Naive thymus-derived CD8-positive, alpha-beta T cell (primary cell): ENCODE measurements at places on chromosomes 2 and 18. TPM values are rescaled to one million over a fixed set of nuclear protein-coding genes. Genes with fewer than 3 reads are reported as not detected.

ALLC gene
- not detected for total RNA-seq

CXXC1 gene
- total RNA-seq = 171 TPM

C1D gene
- 19.2 TPM for total RNA-seq

FSIP2 gene
- 0.58 TPM for total RNA-seq

TCF23 gene
- not detected for total RNA-seq

UGT1A5 gene
- total RNA-seq = not detected

CD8B gene
- total RNA-seq = 456 TPM

SPEG gene
- total RNA-seq = 22.5 TPM

DOCK10 gene
- total RNA-seq = 180 TPM

DNA sequence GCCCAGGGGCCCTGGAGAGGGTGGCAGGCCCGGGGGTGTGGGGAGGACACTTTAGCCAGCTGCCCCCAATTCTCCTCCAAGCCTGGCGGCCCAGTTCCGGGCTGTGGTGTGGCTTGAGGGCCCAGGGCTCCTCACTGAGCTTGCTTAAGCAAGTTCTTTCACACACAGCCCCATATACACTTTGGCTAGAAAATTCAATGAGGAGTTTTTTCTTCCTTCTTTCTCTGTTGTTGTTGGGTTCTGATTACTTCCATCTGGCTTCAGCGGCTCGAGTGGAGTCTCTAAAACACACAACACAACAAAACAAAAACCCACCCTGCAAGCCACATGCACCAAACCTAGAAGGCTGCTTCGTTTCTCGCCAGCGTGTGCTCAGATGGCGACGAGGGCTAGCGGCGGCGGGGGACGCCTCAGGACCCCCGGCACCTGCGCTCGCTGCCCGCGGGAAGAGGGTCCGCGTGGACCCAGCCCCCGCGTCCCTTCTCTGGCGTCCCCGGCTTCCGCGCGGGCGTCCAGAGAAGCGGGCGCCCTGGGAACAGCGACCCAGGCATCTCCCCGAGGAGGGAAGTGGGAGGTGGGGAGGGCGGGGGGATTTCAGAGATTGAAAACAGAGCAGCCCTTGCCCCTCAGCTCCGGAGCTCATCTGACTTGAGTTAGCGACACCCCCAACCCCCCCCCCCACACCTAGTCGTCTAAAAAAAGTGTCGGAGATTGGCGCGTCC is 577 bp upstream of the GLI2 start:
- no peak for DNase-seq

GRCh38 chr2:131093696-131094462 is 619 bp upstream of the FAM168B start:
- DNase-seq = no peak

- DNase-seq = no peak
Measured at GRCh38 chr2:135698838-135699237, 42.8 kb upstream of the UBXN4 start.

GRCh38 chr2:66686755-66687154 is 251.8 kb downstream of the MEIS1 start:
- no peak for DNase-seq

- no peak for DNase-seq
Measured at GRCh38 chr2:86223140-86223926, 24.1 kb downstream of the MRPL35 start.

GRCh38 chr2:10913501-10914271 is 2.0 kb downstream of the KCNF1 start:
- no peak for DNase-seq

DNA sequence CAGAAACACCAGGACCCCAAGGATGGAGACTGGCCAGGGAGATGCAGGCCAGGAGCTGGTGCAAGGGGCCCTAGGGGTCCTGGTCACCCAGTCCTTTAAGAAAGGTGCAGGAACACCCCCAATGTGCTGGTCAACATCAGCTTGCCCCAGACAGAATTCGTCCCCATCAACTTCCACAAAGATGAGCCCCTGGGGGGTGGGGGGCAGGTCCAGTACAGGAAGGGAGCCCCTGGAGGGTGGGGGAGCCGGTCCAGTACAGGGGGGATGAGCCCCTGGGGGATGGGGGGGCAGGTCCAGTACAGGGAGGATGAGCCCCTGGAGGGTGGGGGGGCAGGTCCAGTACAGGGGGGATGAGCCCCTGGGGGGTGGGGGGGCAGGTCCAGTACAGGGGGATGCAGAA is 160.7 kb upstream of the SALL3 start:
- DNase-seq = no peak

- DNase-seq = no peak
Measured at GRCh38 chr2:8022908-8023640, 658.8 kb upstream of the ID2 start.

- no peak for DNase-seq
Measured at GRCh38 chr2:120958623-120959366, 223.1 kb downstream of the GLI2 start.

DNA sequence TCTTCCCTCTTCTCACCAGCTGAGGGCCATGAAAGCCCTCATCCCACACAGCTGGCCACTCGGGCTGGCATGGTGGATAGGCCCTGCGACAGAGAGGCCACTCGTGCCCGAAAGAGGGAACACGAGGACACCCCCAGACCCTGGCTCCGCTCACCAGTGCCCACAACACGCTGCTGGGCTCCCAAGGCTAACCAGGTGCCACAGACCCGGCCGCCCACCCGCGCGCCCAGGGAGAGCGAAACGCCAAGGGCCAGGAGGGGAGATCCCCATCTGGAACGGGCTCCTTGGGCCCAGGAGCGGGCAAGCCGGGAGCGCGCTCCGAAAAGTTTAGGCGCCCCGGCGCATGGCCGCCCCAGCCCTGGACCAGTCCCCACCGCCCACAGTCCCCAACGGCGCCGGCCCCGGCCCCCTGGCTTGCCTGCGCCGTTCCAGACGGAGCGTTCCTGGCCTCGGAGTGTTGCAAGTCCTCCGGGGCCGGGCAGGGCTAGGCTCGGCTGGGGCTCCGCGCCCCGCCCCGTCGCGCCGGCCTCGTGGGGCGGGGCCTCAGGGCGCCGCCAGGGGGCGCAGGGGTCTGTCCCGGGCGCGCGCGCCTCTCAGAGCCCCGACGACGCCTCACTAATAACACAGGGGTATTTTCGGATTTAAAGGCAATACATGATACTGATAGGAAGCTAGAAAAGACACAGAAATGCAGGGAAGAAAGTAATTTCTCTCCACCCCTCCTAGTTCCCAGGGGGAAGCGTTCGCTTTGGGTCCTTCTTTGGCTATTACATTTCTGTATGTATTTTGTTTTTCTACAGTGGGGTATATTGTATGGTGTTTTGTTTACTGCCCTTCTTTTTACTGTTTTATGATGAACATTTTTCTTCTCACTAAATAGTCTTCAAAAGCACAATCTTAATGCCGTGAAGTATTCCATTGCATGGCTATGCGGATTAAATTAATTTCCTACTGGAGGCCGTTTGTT is at the start of gene TMBIM1:
TMBIM1 (minus strand) TSS at position 456 of the 967 bp plus-strand sequence. CDS start 10,362 bp downstream, outside the sequence.
- DNase-seq = peak; percentile 66

DNA sequence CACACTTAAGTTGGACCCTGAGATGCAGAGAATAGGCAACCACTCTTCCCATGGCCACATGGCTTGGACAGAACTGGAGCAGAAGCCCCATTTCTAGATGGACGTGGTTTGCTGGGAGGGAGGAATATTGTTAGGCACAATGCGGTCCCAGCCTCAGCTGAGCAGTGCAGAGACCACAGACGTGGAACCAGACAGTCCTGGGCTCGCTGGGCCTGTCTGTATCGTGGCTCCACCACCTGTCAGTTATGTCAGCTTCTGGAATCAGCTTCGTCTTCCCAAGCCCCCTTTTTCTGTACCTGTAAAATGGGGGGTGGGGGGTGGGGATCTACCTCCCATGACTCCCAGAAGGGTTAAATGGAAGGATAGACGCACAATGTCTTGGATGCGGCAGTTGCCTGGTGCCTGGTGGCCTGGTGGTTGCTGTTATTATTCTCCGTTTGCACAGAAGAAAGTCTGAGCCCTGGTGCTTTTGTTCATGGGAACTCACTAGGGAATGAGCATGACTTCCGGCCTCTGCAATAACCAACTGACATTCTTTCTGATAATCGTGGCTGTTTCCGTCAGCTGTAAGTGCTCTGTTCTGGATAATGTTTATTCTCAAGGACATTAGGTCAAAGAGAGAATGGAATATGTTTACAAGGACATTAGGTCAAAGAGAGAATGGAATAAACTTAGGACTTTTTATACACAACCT is 31.4 kb downstream of the COLEC11 start:
- peak; percentile 7 for DNase-seq

DNA sequence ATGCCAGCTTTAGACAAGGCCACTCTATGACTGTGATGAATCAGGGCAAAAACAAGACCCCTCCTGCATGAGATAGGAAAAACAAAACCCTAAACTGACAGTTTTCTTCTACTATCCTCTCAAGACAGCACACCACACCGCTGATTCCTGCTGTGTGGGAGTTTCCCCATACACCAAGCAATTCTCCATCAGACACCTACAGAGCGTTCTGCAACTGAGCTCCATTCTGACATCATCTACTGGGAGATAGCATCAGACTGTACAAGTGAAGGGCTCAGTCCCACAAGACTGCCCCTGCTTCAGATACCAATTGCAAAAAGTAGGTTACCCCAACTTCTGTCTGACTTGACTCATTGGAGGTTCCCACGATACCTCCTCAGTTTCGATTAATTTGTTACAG is 130.6 kb downstream of the TSN start:
- no peak for DNase-seq

- DNase-seq = no peak
Measured at GRCh38 chr2:38109732-38110181, 33.8 kb upstream of the CYP1B1 start.

DNA sequence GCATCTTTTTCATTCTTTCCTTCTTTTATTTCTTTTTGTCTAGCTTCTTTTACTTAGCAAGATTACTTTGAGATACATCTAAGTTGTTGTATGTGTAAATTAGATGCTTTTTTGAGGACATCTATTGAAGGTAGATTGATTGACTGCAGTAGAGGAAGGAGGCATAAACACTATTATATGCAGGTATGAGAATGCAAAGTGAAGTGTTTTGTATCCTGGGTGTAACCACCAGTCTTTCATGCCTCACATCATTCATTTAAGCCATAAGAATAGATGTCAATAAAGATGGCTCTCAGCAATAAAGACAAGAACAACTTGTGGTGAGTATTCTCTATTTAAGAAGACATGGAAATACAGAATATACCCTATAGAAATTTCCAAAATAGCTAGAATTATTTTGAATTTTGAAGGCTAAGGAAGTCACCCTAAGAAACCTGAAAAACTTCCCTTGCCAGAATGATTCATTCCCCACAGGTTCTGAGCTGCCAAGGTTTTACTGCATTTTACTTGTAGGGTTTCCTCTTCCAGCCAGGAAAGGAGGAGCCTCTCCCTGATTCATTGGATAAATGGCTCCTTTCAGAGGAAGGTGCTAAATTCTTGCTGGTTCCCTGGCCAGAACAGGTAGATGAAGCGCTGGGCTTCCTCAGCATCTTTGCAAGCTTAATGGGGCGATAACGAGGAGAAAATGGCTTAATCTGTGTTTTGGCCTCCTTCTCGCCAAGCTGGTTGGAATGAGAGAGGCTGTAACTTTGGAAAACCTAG is 279.8 kb upstream of the SLC14A2 start:
- DNase-seq = no peak

GRCh38 chr2:96324721-96325040 is 436 bp upstream of the ITPRIPL1 start:
- DNase-seq = no peak

- no peak for DNase-seq
Measured at GRCh38 chr2:39407516-39408296, 29.4 kb downstream of the MAP4K3 start.

DNA sequence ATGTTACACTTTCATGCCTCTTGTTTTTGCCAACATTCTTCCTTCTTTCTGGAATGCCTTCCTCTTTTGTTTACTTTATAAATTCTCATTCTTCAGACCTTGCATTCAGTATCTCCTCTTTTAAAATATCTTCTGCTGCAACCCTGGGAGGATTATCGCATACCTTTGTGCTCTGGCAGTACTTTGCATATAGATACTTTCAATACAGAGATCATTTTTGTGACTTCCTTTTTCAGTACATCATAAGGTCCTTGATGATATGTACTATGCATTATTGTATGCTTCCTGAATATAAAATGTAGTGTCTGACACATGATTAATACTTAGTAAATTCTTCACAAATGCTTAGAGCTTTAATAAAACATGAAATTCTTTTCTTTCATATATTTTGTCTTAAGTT is 538.7 kb downstream of the TRIB2 start:
- DNase-seq = no peak

GRCh38 chr2:169860149-169860548 is 32.9 kb downstream of the UBR3 start:
- DNase-seq = no peak
